ENCODE measurements at places on chromosomes 7 and 10. TPM values are rescaled to one million over a fixed set of nuclear protein-coding genes. Genes with fewer than 3 reads are reported as not detected.

The ELAPOR2 gene
- 10.5 TPM for total RNA-seq

The PON1 gene
- total RNA-seq = not detected

The ASB10 gene
- not detected for total RNA-seq

The NANOS1 gene
- 0.68 TPM for total RNA-seq

The TLX1 gene
- total RNA-seq = not detected

The DNTT gene
- not detected for total RNA-seq
